ENCODE measurements at places on chromosomes 12 and 14.
A peak's percentile ranks its signal among the peaks of the same experiment; 100 is the strongest.

DNA sequence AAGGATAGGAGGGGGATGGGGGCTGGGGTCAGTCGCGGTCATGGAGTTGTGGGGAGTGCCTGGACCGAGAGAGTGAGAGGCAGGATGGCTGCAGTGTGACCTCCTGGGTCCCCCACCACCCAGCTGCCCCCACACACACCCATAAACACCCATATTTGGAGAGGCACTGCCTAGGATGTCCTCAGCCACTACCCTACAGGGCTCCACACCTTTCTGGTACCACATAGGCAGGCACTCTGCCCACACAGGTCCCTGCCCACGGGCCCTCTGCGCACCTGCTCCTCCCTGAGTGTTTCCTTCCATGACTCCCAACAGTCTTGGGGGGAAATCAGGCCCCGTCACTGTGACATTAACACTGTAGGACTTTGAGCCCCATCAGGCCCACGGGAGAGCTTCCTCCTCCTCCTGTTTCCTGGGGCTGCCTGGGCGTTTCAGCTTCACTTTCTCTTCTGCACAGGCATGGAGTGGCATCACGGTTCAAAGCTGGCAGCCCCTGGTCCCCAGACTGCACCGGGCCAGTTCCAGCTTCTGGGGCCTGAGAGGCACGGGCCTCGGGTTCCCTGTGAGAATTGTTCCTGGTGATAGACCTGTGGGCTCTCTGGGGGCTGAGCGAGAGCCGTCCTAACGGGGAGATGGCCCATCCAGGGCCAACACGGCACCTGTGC is 207.0 kb upstream of the C14orf180 start:
- no peak for DNase-seq

DNA sequence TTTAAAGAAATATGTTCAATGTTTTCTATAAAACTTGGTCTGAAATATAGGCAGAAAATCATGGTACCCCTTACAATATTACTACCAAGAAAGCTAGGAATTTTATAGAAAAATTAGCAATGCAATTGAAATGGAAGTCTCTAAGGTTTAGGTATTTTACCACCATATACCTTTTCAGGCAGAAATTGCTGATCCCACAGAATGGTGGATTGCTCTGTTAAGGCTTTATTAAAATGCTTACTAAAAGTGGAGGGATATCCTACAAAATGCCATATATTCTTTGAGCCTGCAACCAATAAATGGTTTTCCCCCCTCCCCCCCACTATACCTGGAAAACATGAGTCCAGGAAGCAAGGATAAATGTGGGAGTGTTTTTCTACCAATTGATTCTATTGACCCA is 718.1 kb upstream of the NOVA1 start:
- no peak for DNase-seq

GRCh38 chr12:3658327-3659163 is 94.4 kb downstream of the CRACR2A start:
- no peak for DNase-seq

- no peak for DNase-seq
These were observed 29.2 kb upstream of the TMED10 start for GRCh38 chr14:75205591-75205990.

DNA sequence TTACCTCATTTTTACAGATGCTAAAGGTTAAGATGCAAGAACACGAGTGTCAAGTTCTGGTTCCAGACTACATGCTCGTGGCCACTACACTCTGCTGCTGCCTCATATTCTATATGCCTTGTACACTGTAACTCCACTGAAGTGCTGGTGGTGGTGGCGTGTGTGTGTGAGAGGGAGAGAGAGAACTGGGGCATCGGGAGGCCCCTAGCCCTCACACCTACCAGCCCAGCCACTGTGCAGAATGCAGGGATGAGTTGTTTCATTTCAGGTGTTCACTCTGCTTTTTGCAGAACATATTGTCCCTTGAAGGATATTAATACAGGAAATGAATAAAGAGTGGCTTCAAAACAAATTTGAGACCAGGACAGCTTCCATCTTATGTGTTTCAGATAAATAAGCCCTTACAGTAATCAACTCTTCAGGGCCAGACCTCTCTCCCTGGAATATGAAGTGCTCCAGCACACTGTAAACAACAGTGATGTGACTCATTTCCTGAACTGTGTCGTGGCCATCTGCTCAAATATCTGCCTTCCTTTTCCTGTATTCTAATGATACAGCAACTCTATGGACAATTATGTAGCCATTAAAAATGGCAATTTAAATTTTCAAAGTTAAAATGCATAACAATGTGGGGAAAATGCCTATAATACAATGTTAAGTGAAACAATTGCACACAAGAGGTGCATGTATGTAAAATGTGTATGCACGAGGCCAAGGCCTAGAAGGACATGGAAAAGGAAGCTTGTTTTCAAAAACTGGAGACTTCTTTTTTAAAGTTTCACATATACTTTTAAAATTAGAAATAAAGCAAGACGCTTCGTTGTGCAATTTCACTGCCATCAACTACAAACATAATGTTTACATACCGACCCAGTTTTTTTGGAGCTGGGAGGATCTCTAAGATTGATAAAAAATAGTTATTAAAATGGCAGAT is 215.4 kb downstream of the PELI2 start:
- DNase-seq, result no peak

DNA sequence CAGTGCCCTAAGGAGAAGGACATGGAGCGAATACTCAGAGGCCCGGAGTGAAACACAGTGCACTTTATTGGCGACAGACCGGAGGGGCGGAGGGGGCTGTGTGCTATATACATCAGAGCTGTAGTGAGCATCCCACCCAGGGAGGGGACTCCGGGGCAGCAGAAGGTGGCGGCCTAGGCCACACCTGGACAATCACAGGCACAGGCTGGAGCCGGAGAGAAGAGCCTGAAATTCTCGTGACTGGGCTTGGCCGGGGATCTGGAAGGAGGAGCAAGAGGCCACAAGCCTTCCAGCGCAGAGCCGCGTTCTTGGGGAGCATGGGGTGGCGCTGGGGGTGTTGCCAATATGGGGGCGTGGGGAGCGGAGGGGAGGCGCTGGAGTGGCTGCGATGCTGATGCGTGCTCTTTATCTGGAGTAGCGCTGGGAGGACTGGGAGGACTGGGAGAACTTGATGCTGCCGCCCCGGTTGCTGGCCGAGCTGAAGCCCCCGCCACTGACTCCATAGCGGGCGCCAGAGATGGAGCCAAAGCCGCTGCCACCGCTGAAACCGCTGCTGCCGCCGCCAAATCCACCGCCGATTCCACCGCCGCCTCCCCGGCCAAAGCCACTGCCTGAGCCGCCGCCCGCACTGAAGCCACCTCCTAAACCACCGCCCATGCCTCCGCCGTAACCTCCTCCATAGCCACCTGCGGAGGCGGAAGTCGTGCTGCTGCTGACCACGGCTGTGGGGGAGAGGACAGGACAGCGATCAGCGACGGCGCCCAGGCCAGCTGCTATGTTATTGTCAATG is 6.1 kb downstream of the KRT3 start:
- DNase-seq, result no peak

DNA sequence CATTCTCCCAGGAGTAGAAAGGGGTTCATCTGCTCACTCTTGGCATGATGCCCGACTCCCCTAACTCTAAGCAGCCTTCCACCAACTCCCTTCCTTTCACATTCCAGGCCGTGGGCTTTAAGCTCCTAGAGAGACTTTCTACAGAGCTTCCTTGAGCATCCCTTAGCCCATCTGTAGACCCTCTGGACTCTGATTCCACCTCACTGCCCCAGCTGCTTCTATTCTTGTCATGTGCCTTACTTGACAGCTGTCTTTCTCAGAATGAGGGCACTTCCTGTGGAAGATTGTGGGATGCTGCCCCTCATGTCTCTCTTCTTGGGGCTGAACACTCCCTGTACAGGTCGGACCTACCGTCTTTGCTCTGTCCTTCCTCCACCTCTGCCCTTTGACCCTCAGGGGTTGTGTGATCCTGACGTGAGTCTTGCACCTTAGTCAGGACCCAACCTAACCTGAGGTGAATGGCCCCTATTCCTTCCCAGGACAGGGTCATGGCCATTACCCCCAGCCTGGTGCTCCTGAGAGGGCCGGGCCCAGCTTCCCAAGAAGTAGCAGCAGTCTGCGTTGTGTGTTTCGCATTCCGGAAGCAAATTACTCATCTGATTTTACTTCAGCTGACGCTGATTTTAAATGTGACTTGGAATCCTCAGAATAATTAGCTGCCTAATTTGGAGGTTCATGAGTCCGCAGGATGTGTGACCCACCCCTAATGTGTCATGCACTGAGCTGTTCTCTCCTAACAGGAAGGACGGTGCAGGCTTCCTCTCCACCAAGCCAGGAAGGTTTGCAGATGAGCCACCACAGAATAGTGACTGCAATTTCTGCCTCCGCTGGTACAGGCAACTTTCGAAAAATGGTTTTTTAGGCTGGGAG is 2.7 kb upstream of the GALNT6 start:
- peak; percentile 29 for DNase-seq
